ENCODE measurements at places on chromosomes 7 and 10.

GRCh38 chr7:20111821-20112542, 105.2 kb downstream of the MACC1 start:
- no peak for DNase-seq

DNA sequence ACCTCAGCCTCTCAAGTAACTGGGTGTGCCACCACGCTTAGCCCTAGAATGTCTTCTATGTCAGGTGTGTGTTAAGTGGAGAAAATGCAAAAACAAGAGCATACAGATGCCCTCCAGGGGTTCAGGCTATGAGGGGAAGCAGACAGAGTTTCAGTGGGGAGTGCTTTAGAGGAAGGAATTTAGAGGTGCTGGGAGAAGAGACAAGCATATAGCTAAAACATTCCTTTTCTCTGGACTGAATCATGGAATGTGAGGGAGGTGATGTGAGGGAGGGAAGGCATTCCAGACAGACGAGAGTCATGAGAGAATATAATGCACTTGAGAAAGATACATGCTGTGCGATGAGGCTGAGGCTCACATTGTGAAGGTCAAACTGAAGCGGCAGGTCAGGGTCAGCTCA, 6.6 kb upstream of the ZNF786 start:
- DNase-seq, result no peak

- no peak for DNase-seq
These were observed 26.4 kb downstream of the CHST15 start for GRCh38 chr10:124066781-124067714.

GRCh38 chr10:97611473-97611872, 21.8 kb downstream of the MORN4 start:
- DNase-seq, result no peak

GRCh38 chr7:28626624-28627262, 214.4 kb downstream of the CREB5 start:
- no peak for DNase-seq

DNA sequence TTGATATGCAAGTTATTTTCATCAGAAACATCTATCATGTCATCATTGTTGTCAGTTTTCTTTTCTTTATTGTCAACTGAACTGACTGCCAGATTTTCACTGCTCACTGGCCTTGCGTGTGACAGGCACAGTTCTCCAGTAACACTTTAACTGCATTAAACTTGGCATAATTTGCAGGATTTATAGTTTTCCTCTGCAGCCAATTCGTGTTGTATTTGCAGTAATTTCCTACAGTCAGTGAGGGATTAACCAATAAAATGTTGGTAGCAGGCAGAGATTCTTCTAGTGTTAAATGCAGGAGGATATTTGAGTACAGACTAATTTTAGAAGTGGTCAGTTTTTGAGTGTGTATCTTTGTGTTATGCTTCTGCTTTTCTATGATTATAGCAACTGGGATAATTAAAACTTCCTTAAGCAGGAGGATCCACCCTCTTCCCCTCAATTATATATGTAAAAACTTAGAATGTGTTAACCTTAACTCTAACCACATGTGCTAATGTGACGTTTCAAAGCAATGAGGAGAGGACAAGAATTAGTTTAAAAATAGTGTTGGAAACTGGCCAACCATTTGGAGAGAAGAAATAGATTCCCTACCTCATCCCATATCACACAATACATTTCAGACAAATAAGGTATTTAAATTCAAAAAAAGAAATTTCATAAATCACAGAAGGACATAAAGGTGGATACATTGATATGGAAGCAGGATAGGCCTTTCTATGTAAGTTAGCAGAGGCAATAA, 365.5 kb upstream of the BMPER start:
- no peak for DNase-seq

DNA sequence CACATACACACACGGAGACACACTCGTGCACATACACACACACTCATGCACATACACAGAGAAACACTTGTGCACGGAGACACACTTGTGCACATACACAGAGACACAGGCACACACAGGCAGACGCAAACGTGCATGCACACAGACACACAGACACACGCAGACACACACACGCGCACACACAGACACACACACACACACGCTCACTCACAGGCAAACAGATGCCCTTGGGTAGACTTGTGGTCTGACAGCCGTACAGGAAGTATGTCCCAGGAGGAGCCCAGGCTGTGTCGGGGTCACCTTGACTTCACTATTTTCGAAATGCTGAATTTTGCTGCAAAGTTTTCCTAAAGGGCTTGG, 538.0 kb downstream of the DNAJB6 start:
- no peak for DNase-seq

- DNase-seq, result no peak
These were observed 33.4 kb downstream of the CCDC6 start for GRCh38 chr10:59872892-59873463.

GRCh38 chr10:106795619-106796018, 368.9 kb downstream of the SORCS1 start:
- no peak for DNase-seq

DNA sequence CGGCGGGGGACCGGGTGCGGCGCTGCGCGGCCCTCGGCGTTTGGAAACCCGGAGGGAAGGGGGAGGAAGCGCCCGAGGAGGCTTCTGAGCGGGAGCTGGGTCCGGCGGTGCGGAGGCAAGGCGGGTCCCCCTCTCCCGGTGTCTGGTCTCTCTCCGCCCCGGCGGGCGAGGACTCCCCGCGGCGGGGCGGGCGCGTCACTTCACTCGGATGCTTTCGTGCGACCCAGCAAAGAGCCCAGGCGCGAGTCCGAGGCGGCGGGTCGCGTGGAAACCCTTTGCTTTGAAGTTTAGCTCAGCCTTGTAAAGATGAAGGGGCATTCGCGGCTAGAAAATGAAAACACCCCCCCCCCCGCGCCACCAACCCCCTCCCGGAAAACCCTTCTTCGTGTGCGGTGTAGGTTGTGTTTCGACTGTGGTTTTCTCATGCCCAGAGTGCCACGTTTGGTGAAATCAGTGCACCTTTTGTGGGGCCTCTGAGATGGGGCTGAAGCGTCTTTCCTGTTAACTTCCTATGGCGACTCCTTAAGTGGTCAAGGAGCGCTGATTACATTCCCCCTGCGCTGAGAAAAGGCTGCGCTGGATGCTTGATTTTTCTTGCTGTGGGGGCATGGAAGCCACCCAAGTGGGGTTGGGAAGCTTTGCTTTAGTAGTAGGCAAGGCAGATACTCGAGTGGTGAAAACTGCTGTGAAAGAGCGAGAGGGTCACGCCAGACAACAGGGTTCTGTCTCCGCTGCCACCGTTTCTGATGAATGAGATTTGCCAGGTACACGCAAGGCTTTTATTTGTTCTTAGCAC, 876 bp downstream of the GNAI1 start:
- peak; percentile 13 for DNase-seq

- no peak for DNase-seq
These were observed 226.6 kb upstream of the RHOBTB1 start for GRCh38 chr10:61170594-61170993.

- DNase-seq, result no peak
These were observed 18.1 kb upstream of the ZC3HAV1 start for GRCh38 chr7:139127648-139128047.

GRCh38 chr10:23742368-23742767, 303.5 kb downstream of the OTUD1 start:
- no peak for DNase-seq

- DNase-seq, result no peak
These were observed 86.8 kb downstream of the CPEB3 start for GRCh38 chr10:92203919-92204623.

DNA sequence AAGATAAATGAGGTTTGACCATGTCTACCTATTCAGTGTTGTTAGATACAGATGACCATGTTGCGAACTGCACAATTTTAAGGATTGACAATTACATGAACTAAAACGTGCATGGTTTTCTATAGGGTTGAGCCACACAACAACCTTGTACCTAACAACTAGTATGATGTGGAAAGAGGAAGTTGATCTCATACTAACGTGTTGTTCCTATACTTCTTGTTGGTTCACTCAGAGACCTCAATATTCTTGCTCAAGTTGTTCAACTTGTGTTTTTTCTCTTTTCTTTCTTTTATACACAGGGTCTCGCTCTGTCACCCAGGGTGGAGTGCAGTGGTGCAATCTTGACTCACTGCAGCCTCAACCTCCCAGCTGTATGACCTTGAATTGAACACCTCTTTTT, 6.1 kb upstream of the KEL start:
- DNase-seq, result no peak

DNA sequence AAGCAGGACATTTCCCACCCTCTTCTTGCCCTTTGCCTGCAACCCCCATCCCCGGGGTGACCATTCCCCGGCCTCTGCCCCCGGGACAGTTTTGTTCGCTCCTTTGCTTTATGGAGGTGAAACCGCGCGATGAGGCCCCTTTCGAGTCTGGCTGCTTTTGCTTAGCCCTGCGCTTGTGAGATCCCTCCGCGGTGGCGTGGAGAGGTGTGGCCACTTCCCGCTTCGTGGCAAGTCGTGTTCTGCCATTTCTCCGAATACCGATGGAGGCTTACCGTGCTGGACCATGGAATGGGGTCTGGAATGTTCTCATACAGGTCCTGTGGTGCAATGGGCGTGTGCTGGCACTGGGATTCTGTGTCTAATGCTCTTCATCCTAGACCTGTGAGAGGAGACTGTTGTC, 106.7 kb downstream of the LHPP start:
- DNase-seq, result no peak

- no peak for DNase-seq
These were observed 107.5 kb downstream of the DOCK1 start for GRCh38 chr10:127012769-127013152.

- no peak for DNase-seq
These were observed 14.1 kb upstream of the MKX start for GRCh38 chr10:27759483-27760272.

DNA sequence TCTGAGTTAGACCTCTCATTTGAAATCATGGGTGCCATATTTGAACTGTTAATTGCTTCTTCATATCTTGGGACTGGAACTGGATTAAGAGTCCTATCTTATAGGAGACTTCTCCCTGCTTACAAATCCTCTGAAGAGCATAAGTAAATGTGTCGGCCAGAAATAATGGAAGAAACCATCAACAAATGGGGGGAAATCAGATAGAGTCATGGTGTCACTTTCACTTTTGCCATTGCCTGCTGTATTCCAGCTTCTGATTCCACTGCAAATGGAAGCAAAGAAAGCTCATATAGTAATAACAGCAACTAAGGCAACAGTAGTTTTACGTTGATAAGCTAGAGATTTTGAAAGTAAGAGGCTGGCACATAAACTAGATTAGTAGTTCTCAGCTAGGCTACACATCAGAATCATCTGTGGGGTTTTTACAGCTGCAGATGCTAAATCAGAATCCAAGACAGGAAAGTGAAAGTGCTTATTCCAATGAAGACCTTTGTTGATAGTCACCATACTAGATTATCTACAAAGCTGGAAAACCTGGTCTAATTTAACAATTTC, 12.3 kb upstream of the CRPPA start:
- no peak for DNase-seq

- DNase-seq, result no peak
These were observed 54.3 kb upstream of the SGCE start for GRCh38 chr7:94710256-94710655.

DNA sequence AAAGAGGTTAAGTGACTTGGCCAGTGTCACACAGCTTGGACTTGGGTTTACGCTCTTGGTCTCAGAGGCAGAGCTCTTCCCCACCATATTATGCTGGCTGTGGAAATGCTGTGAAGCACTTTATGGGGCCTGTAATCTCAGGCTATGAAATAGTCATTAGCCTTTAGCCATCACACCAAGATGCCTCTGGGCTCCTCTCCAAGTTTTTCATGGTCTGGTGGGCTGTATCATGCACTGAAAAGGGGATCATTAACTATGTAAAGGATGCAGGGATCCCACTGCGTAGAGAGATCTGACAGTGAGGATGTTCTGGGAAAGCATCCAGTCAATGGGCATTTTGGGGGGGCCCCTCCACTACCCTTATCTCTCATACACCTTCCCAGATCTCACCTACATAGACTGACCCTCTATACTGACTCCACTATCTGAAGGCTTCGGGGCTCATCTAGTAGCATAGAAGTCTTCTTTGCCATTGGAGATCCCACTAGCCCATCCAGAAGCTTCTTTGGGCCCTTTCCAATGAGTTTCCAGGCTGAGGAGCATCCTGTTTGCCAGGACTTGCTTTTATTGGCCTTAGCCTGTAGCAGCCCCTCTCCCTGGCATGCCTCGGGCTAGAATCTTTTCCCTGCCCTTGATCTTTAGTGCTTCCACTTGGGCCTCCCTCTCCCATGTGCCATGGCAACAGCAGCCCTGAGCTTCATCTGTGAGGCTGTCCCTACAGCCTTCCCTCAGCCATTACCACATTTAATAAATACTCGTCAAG, 19.6 kb downstream of the FRMPD2 start:
- DNase-seq, result no peak

DNA sequence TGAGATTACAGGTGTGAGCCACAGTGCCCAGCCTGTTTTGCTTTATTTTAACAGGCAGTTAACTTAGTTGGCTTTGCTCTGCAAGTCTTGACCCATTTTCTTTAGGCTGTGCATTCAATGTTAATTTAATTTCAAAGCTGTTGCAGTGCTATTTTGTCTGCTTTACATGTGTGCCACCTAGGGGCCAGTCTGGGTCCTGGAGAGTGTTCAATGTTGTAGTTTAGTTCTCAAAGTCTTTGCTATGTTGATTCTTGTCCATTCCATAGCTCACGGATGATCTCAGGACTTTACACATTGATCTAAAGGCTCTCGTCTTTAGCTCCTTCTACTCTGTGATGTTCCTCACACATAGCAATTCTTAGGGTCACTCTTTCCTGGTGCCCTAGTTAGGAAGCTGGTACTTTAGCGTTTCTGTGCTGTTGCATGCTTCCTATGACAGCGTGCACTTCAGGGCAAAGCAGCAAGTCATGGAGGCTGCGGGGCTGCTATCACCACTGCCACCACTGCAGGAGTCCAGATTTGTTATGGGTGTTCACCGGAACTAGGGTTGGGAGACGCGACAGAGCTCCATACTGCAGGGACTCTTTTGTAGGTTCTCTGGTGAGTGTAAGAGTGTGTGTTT, 16.4 kb upstream of the ABCA13 start:
- DNase-seq, result no peak

- no peak for DNase-seq
These were observed 23.2 kb downstream of the SLC35G1 start for GRCh38 chr10:93917064-93917391.

- no peak for DNase-seq
These were observed 6.5 kb upstream of the HERPUD2 start for GRCh38 chr7:35701287-35701900.

GRCh38 chr7:83469491-83469890, 179.4 kb downstream of the SEMA3E start:
- DNase-seq, result no peak

- no peak for DNase-seq
These were observed 143.7 kb downstream of the TAX1BP1 start for GRCh38 chr7:27883696-27884095.

GRCh38 chr10:112282086-112282485, 1.1 kb upstream of the TECTB start:
- no peak for DNase-seq

- DNase-seq, result no peak
These were observed 152.8 kb downstream of the ZNF248 start for GRCh38 chr10:37704566-37704965.

GRCh38 chr7:1755783-1756625, 85.9 kb downstream of the ELFN1 start:
- DNase-seq, result no peak

- no peak for DNase-seq
These were observed 15.7 kb upstream of the PFKP start for GRCh38 chr10:3051692-3052091.
